ENCODE measurements at places on chromosomes 4 and X. TPM values are rescaled to one million over a fixed set of nuclear protein-coding genes. Genes with fewer than 3 reads are reported as not detected.

H2BW2 gene
- total RNA-seq: not detected

RHOXF1 gene
- not detected for total RNA-seq

GRIA3 gene
- total RNA-seq: not detected

DNA sequence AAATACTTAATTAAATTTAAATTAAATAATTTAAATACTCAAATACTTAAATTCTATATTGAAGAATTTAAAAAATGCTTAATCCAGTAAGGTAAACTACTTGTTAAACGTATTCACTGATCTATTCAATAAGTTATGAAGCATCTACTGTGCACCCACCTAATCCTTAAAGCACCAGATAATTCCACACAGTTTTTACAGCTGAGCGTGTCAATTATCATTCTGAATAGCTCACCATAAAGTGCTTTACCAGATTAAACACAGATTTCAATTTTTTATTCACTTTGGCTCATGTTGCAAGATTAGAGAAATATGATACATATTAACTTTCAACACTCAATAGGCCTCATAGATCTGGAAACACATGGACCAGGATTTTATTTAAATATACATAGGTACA lies 79.2 kb upstream of the DDIT4L start:
- H3K27me3 ChIP-seq: peaks cover 5% of the 10 kb centered on the region
- DNase-seq: no peak
- H3K27ac ChIP-seq: no peak overlapping the region
- H3K4me1 ChIP-seq: no peaks in the 10 kb centered on the region

- H3K27me3 ChIP-seq: no peaks in the 10 kb centered on the region
- H3K36me3 ChIP-seq: no peaks in the 10 kb centered on the region
- no peak for DNase-seq
Measured at GRCh38 chr4:69727426-69727825, 33.0 kb downstream of the SULT1B1 start.
